COR-L47 (cell line): ENCODE measurements at places on chromosomes 12 and 14.

DNA sequence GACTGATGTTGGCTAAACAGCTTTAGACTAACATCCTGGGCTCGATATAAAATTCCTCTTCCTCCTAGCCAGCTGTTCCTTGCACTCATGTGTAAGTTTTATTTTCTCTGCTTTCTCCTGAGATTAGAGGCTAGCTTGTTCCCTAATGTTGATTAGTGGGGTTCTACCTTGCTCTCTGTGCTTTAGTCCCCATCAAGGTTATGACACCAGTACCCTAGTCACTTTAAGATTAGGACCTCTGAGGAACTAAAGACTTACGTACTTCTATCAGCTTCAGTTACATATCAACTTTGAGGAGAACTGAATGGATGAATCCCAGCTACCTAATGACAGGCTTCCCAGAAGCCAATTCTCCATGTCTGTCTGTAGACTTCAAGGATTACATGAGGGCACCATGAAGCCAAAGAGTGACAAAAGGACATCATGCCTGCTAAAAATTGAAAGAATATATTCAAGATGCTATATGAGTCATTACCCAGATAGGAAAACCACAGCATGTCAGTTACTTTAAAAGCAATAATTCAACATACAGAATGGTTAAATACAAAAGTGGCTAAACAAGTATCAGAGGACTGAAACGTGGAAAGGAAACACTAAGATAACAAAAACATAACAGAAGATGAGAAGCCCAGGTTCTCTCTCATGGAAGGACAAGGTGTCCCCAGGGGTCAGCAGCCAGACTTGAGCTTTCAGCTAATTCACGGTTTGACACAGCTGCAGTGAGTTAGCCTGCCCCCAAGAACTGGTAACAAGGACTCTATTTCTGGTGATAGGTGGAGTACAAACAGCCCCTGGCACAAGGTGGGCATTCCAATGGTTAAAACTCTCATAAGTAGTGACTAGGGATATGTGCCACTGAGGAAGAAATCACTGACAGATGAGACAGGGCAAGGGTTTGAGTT is 20.4 kb downstream of the ADAM20 start:
- no peak for DNase-seq

DNA sequence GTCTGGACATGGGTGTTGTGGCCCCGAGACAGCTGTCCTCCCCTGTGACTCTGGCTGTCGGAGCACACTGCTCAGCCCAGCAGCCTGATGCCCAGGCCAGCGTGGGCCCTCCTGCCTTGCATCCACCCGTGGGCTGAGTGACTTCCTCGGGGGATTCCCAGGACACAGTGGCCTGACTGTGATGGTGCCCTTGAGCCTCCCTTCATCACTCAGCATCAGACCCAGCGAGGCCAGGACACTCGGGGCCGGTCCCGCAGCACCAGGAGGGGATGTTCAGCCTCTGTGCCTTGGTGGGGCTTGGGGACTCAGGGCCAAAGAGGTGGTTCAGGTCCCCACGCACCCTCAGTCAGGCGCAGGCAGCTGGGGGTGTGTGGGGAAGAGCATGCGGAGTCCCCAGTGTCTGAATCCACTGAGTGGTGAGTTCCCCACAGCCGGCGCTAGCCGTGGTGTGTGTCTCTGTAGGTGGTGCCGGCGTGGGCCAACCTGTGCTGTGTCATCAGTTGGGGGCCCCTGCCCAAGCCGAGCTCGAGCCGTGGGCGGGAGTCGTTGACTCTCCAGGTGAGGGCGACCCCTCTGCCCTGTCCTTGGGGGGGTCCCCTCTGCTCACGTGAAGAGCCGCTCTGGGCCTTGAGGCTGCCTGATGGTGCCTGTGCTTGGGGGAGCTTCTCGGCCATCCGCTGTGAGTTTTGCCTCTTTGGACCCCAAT is 185.8 kb downstream of the ADGRD1 start:
- DNase-seq = no peak

- DNase-seq = no peak
Measured at GRCh38 chr14:89307409-89307808, 109.6 kb downstream of the FOXN3 start.

DNA sequence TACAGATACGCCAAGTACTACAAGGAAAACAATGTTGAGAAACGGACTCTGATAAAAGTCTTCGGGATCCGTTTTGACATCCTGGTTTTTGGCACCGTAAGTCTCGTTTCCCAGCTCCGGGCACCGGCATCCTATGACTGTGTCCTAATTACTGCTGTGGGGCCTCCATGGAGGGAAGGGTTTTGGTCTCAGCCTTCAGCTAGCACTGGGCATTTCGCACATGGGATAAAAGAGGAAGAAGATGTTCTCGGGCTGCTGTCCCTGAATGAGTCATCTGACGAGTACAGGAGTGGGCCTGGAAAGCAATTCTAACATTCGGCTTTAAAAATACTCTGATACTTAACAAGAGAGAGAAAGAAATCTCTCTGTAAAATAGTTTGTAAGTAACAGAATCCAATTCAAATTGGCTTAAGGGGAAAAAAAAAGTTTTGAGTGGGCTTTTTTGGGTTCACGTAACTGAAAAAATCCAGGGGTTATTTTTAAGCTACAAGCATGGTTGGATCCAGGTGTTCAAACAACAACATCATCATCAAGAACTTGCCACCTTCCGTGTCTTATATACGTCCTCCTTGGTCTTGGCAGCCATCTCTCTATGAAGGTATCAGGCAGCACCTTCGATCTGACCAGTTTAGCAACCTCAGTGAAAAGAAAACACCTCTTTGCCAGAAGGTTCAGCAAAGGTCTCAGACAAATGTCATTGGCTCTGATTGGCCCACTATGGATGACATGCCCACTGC is 34.4 kb upstream of the P2RX4 start:
- DNase-seq = no peak

DNA sequence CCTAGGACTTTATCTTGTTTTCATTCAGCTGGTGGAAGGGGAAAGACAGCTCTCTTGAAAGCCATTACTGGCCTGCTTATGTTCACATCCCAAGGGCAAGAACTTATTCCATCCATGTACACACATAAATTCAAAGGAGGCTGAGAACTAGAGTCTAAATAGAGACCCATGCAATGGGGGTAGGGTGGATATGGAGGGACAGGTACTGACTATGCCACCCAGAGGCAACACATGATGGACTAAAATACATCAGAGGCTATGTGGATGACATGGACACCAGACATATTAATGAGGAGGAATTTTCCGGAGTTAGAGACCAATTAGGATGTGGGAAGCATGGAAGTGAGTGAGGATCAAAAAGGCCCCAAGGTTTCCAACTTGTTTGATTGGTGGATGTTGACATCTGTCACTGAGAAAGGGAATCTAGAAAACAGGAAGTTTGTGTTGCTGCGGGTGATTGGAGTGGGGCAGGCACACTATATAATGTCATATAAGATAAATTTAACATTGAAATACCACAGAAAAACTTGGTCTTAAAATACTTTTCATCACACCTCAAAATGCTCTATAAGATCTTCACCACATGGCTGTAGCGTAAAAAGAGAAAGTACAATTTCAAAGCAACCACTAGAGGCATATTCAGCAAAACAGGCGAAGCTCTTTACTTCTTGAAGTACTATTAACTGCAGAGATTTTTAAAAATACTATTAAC is 130.4 kb downstream of the GRIP1 start:
- DNase-seq = no peak

GRCh38 chr12:131986361-131986760 is 36.6 kb downstream of the EP400 start:
- no peak for DNase-seq

- DNase-seq = no peak
Measured at GRCh38 chr12:91171476-91171875, 11.1 kb downstream of the DCN start.

GRCh38 chr14:75315144-75315543 is 36.5 kb downstream of the FOS start:
- DNase-seq = peak; percentile 78

DNA sequence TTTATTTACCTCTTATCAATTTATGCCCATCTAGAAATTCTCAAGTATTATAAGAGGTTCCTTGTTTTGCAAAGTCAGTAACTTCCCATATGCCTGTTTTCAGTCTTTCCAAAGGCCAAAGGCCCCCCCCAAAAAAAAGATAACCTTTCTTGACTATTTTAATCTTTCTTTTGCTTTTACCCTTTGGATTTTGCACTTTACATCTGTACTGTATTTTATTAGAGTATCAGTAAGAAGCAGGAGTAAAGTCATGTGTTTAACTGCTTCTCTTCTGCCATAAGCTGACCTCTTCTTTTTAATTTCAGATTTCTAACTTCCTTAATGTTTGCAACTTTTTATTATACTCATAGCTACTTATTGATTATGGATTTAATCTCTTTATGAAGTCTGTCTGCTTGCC is 716.4 kb upstream of the NOVA1 start:
- DNase-seq = no peak

GRCh38 chr14:72519543-72519942 is 374.4 kb downstream of the DPF3 start:
- DNase-seq = no peak

DNA sequence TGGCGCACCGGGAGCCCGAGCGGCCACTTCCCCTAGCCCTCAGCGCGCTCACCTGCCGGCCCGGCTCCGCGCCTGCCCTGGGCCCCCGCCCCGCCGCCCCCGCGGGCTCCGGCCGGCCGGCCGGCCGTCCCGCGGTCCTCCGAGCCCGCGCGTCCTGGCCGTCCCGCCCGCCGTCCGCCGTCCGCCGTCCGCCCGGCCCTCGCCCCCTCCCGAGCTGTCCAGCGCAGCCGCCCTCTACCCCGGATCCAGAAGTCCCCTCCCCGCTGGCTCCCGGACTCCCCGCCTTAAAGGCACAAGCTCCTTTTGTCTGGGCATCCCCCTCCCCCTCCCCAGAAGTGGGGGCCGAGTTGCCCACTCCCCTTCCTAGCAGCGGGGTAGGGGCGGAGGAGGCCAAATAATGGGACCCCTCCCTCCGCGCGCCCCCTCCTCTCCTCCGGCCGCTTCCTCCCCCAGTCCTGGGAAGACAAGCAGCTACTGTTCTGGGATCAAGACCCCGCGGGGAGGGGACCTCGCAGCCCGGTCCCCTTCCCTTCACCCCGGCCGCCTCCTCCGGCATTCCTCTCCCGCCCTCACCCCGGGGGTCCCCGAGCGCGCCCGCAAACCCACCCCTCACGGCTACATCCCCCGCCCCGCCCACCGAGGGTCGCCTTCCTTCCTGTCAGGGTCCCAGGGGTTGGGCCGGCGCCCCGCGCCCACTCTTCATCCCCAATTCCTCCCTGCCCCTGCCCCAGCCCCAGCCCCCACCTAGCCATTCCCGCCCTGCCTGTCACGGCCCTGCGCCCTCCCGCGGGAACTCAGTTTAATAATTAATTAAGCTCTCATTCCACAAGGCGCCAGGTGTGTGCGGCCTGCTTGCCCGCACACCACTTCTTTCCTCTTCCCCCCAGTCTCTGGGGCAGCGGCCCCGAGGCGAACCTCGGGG is at the start of gene ADCY6:
Gene ADCY6 (minus strand): TSS at position 236 of the 922 bp plus-strand sequence. CDS start 5,655 bp downstream, outside the sequence.
- DNase-seq = peak; percentile 47

DNA sequence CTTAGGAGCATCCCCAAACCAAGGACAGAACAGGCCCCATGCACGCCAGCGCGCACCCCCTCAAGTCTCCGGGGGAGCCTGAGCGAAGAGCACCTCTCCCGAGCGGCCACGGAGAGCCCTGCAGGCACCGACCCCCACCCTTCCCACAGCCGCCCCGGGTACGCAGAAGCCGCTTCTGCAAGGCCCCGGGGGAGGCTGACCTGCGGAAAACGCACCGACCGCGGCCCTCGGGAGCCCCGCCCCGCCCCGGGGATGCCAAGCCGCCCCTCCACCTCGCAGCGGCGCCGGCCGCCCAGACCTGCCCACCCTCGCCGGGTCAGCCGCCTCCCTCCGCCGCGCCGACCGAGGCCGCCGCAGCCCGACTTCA is 385 bp downstream of the CAPRIN2 start:
- peak; percentile 31 for DNase-seq

DNA sequence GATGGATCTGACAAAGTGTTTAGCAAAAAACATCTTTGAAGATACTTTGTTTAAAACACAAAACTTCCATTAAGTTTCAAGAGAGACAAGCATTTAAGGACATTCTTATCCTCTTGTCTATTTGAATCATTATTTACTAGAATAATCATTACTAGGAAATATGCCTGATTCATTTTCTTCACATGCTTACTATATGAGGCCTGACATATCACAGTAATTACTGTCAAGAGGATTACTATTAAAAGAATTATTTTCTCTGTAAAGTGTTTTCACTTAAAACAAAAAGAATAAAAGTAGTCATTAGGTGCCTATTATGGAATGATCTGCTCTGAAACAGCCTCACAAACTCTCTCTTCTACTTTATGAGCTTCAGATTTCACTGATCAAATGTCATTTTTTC is 402.1 kb upstream of the MGAT4C start:
- DNase-seq = no peak

GRCh38 chr12:117067016-117067415 is 32.2 kb downstream of the TESC start:
- no peak for DNase-seq

- no peak for DNase-seq
Measured at GRCh38 chr12:100801320-100801719, 6.7 kb downstream of the ANO4 start.

GRCh38 chr12:66163289-66163688 is 6.5 kb downstream of the TMBIM4 start:
- no peak for DNase-seq

DNA sequence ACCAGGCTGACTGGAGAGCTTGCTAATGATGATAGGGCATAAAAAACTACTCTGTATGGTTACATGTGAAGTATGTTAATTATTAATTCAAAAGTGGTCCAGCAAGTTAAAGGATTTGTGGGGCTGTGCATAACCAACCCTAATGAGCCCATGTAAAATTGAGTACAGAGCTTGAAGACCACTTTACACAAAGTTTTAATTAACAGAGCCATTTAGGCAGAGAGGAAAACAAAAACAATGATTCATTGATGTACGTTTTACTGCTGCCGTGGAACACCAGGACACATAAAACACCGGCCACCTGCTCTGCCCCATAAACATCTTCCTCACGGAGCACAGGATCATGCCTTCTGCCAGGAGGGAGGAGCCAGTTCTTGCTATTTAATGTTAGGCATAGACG is 83.5 kb downstream of the RIMBP2 start:
- peak; percentile 40 for DNase-seq

DNA sequence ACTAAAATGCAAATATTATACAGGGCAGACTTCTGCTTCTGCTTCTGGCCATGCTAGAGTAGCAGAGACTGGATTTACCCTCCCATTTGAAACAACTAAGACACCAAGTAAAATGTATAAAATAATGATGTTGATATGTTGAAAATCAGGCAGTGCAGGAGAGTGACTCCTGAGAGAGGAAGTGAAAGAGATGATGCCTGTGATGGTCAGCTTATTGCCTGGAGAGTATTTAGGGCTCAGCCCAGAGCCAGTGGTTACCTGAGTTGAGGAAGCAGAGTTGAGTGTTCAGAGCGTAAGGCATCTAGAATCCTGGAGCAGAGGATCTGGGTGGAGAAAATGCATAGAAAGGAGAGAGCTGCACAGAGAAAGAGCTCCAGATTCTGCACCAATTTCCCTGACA is 131.8 kb upstream of the C14orf180 start:
- DNase-seq = no peak

DNA sequence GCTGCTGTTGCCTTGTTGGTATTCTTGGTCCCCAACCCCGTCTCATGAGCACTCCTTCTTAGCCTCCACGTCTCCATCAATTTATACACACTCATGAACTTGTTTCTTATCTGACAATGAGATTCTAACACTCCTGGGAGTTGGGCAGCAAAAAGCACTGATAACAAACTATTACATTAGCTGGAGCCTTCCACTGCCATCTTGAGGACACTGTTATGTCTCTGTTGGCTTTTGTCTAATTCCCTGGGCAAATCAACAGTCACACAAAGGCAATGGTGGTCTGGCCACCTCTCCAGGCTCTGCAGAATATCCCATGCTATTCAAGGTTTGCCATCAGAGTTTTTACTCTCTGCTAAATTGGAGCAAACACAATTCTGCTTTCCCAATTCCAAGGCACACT is 117.8 kb upstream of the COCH start:
- DNase-seq = no peak
